ENCODE measurements at places on chromosomes 2 and 18. TPM values are rescaled to one million over a fixed set of nuclear protein-coding genes. Genes with fewer than 3 reads are reported as not detected.

DNA sequence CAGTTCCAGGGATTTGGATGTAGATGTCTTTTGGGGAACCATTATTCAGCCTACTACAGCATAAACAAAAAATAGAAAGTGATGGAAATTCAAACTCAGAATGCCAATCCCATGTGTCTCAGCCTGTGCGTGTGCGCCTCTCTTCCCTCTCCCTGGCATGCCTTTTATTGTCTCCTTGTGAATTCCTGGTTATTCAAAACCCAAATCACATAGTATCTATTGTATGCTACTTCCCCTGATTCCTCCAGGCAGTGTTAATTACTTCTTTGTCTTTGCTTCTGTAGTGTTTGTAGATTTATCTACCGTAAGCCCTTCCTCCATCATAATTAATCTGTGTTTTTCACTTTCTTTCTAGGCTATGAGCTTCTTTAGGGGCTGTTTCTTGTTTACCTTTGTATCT, 38.9 kb downstream of the RHBDD1 start:
- DNase-seq = no peak

Gene RGPD3
- 0.05 TPM for total RNA-seq

Gene CIAO1
- total RNA-seq = 77.6 TPM

Gene IGFBP5
- total RNA-seq = not detected

Gene CHCHD5
- total RNA-seq = 34.4 TPM

DNA sequence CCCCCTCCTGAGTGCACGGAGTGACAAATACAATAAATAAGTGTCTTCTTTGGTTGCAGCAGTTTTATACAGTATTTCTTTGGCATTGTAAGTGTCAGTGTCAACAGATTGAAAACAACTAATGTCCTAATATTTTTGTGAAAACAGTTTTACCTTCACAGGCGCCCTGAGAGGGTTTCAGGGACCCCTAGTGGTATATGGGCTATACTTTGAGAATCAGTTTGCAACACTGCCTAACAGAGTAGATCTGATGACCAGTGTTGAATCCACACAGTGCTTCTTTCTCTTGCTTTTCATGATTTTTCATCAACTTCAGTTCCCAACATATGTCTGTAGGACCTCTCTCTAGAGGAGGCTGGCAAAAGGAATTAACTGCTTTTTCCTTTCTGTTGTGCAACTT, 162.2 kb downstream of the PRPF40A start:
- DNase-seq = no peak

DNA sequence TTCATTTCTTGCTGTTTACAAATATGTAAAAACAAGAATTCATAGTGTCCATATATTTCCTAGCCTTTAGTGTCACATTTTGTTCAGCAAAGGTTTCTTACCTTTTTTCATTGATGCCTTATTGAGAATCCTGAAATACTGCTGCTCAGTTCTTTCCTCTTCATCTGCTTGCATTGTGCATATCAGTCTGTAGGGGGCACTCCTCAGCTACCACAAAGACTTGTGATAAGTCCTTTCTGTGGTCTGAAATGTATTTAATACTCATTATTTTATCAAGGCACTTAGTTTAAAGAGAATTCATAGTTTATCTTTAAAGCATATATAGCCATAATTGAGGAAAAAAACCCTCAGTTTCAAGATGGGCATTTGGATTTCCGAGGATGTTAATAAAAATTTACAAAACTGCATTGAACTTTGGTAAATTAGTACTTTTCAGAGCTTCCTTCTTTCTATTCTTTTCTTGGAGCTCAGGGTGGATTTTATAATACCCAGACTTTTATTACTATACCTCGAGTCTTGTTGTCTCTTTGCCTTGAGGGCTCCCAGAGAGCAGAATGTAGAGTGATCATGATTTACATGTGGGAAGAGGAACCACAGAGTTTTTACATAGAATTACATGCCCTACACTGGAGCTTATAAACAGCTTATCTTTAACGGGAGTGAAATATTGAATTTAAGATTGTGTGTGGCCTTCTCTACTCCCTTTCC, 570.1 kb downstream of the PLCL1 start:
- DNase-seq = peak; percentile 62

Gene SLC23A3
- 1.2 TPM for total RNA-seq

Gene RASGRP3
- 4.5 TPM for total RNA-seq

Gene PSMD1
- 160 TPM for total RNA-seq

Gene NXPH2
- not detected for total RNA-seq

Gene OTX1
- not detected for total RNA-seq

Gene TMEM163
- 0.11 TPM for total RNA-seq

DNA sequence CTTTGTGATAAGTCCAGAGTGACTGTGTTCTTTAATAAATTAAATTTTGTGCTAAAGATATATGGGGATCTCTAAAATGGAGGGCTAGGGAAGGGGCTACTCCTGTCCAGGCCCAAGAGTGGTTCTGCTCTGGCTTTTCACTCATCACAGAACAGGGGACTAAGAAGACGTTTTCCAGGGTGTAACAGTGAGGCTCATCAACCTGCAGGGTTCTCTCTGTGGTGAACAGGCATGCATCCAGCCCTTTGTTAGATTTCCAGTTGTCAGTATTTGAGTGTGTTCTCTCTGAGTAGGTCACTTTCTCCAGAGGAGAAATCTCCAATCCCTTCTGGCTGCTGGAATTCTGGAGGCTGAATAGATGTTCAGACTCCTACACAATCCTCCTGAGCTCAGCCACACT, 408.9 kb downstream of the PLCL1 start:
- no peak for DNase-seq

- no peak for DNase-seq
These were observed 67.7 kb downstream of the MCFD2 start for GRCh38 chr2:46847726-46848412.

Gene ALPG
- not detected for total RNA-seq

- no peak for DNase-seq
These were observed 183.1 kb downstream of the STK39 start for GRCh38 chr2:168064011-168064998.

GRCh38 chr2:57536535-57537231, 509.9 kb upstream of the VRK2 start:
- DNase-seq = no peak

Gene ERMN
- 1.8 TPM for total RNA-seq

Gene MAPRE3
- total RNA-seq = 3.2 TPM

GRCh38 chr2:23122681-23123215, 262.2 kb upstream of the KLHL29 start:
- no peak for DNase-seq

- no peak for DNase-seq
These were observed 16.6 kb upstream of the ASPRV1 start for GRCh38 chr2:69977906-69978482.

Gene MC2R
- total RNA-seq = not detected

DNA sequence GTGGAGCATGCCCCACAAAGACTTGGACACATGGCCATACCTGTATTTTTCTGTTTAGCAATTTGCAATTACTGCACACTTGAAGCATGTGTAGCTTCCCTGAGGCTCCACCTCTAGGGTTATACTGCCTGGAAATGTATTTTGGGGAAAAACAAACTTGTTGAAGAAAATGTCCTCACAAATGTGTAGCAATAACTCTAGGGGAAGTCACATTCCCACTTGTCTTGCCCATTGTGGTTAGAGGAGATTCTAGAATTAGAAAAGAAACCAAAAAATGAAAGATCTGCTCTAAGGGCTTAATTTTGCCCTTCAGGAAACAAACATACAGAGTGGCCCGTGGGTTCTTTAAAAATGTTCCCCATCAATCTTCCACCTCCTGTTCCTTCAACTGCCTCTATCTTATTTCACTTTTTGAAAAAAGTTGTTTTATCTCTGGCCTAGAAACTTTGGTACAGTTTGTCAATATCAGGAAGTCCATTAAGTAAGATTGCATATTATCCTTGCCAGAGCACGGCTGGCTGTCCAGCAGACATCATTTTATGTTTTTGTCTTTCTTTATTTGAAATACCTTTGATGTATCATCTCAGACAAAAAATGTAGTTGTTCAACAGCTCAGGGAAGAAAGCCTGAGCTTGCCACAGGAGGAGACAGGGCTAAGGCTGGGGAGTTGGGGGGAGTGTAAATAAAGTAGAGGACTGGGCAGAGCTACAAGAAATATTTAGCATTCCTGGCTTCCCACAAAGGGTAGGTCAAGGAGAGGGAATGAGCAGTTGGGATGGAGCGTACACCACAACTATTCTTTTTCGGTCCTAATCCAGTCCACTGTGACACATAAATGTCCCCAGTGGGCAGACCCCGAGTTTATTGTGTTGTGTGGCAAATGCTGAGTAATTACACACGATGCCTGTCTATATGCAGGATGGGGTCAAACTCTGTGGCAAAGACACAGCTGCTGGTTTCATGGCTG, 96.8 kb upstream of the CDC42EP3 start:
- DNase-seq = no peak

DNA sequence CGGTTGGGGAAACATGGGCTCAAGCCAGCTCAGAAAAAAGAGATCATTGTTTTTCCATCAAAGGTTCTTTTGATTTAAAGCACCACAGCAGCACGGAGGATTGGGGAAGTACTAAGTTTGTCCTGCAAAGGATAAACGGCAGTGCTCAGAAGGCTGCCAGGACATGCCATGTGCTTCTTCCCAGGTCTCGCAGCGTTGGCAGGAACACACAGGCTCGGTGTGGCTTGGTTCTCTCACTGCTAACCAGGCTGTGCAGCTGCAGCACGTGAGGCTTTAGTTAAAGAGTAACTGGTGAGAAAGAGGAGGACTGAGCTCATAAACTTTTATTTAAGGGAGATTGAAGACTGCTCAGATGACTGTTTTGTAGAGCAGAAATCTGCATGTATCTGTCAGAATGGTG, 264.3 kb downstream of the TSN start:
- DNase-seq = no peak

DNA sequence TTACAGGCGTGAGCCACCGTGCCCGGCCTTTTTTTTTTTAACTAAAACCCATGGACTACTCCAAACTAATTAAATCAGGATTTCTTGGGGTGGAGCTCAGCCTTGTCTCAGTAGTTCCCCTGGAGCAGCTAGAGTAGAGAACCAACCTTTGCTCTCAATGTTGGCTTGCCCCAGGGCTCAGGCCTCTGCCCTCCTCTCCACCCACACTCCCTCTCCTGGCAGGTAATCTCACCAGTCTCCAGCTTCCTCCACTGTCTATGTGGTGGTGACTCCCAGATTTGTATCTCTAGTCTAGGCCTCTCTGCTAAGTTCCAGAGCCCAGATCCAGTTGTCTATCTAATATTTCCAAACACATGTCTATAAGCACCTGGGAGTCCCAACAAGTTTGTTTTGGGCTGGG, 9.6 kb upstream of the MTA3 start:
- DNase-seq = no peak
